ENCODE measurements at places on chromosomes 12 and 14.

DNA sequence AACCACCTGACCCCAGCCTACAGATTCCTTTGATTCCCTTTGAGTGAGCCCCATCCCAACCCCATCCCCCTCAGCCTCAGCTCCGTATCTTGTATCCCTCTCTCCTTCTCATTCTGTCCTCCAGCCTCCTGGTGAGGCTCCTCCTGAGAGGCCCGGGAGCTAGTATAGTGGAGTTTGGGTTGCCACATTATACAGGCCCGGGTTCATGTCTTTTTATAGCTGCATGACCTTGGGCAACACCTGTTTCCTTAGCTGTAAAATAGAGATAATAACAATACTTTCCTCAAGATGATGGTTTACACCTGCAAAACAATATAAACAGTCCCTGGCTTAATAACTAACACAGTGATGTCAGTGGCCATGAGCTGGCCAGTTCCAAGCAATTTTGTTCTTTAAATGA is 89.8 kb downstream of the STAB2 start:
- no peak for DNase-seq

GRCh38 chr14:33850826-33851225 is 100.0 kb downstream of the EGLN3 start:
- DNase-seq: no peak

DNA sequence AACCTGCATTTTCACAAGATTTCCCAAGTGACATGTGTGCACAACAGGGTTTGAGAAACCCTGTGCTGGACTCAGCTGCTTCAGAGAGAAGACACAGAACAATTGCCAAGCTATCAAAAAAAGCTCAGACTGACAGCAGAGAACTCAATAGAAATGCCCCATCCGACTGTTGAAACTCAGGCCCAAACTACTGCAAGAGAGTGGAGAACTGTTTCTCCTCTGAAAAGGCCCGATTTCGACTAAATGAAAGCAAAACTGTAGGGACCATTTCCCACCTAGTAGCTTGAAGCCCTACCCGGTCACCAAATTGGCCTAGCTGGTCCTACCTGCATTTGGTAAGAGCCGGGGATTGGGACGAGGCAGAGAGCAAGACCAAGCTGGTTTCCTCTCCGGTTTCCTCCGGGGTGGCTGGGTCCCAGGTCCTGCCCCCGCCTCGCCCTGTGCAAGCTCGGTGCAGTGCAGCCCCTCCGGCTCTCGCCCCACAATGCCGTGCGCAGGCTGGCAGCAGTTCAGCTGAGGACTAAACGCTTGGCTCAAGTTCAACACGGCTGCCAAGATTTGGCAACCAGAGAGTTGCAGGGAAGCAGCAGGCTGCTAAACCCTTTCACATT is 1180.6 kb downstream of the VRK1 start:
- DNase-seq: peak; percentile 82

- DNase-seq: no peak
Measured at GRCh38 chr14:101226265-101226602, 322.7 kb upstream of the RTL1 start.

DNA sequence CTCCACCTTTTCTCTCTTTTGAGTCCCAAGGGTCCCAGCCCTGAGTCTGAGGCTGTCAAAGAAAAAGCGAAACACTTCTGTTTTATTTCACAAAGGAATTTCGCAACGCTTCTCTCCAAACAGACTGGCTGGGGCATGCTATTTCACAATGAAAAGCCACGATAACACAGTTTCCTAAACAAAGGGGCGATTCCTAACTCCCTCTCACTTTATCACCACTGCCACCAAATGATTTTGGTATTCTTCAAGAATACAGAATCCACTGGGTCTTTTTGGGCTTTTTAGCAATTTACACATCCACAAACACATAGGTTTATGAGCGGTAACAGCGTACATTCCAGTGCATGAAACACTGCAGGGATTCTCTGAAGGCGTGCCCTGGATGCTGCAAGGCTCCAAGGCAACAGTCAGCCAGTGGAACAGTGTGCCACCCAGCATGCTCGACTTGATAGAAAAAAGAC is 161.2 kb downstream of the DAD1 start:
- DNase-seq: no peak

GRCh38 chr12:101695706-101696105 is 1.7 kb upstream of the CHPT1 start:
- DNase-seq: no peak

DNA sequence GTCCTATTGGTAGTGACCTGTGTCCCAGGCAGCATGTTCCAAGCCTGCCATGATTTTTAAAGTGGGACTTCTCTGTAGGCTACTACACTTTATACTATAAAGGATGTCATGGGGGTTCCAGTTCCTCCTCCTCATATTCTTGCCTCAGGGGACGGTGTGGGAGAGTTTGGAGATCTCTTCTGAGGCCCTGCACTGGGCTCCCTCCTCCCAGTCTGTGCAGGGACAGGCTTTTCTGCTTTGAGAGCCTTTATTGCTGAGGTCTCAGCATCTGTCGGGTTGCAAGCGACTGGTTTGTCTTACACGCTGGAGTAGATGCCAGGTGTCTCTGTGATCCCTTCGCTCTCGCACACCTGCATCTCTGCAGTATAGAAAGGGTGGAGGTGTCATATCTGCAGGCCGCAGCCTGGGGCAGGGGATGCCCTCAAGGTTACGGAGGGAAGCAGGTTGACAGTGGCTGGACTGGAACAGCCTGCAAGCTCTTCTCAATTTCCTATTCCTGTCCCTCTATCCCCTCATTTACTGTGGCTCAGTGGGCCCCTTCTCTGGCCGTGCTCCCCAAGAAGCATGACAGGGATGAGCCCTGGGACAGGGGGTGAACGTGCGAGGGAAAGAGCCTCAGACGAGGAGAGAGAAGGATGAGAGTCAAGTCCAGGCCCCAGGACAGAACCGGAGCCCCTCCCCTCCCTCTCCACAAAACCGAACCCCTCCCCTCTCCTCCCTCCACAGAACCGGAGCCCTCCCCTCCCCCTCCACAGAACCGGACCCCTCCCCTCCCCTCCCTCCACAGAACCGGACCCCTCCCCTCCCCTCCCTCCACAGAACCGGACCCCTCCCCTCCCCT is 51.3 kb downstream of the SLC6A12 start:
- no peak for DNase-seq

GRCh38 chr12:106192659-106193393 is 54.1 kb upstream of the NUAK1 start:
- no peak for DNase-seq

- no peak for DNase-seq
Measured at GRCh38 chr14:52351233-52352060, 37.3 kb downstream of the PTGER2 start.

GRCh38 chr12:95218150-95219133 is 835 bp downstream of the VEZT start:
- peak; percentile 46 for DNase-seq

GRCh38 chr14:53016919-53017318 is 66.1 kb upstream of the FERMT2 start:
- DNase-seq: no peak

- no peak for DNase-seq
Measured at GRCh38 chr14:95614349-95614748, 71.9 kb upstream of the TCL1B start.

- DNase-seq: no peak
Measured at GRCh38 chr14:54735424-54735823, 167.2 kb downstream of the GCH1 start.

DNA sequence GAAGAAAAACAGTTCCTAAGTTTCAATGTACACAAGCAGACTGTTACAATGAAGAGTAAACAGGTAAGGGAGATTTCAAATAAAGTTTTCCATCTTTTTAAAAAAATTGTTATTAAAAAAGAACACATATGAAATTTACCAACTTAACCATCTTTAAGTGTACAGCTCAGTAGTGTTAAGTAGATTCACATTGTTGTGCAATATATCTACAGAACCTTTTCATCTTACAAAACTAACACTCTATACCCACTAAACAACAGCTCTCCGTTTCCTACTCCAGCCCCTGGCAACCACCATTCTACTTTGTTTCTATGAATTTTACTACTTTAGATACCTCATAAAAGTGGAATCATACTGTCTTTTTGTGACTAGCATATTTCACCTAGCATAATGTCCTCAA is 139.5 kb downstream of the SLC25A21 start:
- no peak for DNase-seq

DNA sequence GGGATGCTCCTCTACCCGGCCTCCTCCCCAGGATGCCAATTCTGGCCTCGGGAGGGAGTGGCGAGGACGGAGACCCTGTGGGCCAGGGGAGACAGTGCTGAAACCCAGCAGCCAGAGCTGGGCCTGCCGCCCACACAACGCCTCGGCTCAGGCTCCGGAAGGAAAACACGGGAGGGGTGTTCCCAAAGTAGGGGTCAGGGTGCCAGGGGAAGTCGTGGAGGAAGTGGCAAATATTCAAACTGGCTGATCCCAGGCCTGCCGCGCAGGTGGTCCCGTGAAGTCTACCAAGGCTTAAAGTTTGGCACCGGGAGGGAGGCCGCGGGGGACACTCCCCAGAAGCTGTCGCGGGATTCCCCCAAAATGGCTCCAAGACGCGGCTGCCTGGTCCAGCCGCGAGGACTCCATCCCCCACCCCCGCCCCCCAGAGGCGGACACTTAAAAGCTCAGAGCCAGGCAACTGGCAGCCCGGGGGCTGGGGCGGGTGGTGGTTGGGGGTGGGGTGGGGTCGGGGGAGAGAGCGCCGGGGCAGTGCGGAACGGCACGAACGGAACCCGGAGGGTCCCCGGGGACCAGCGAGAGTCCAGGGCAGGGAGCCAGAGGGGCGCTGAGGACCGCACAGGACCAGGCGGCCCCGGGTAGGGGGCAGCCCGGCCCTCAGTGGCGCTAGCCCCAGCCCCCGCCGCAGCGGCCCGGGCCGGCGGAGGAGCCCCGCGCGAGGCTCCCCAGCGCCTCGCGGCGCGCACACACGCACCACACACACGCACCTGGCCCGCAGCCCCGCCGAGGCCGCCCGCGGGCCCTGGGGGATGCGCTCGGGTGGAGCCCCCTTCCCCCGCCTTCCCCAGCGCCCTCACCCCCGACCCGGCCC is 20.0 kb downstream of the BEGAIN start:
- no peak for DNase-seq

DNA sequence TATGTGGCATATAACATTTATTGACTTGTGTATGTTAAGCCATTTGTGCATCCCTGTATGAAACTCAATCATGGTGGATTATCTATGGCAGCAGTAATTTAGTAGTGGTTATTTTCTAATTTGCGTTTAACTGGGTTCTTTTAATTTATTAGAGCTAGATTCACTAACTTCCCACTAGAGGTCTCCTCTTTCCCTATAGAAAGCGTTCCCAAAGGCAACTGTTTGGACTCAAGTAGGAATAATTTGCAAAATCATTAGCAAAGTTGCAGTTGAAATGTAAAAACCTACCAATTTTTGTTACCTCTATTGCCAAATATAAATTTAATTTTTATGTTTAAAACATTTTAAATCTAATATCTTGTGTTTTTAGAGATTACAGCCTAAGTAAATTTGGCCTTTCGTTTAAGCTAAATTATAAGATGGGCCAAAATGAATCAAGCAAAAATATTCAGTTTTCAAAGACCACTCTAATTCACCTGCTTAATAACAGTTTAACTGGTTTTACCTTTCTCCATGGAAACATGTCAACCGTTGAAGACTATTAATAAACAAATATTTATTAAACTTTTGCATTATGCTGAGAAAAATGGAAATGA is 6.0 kb downstream of the DMAC2L start:
- peak; percentile 41 for DNase-seq
